GM12864 (cell line): ENCODE measurements at places on chromosomes 7 and 10.

DNA sequence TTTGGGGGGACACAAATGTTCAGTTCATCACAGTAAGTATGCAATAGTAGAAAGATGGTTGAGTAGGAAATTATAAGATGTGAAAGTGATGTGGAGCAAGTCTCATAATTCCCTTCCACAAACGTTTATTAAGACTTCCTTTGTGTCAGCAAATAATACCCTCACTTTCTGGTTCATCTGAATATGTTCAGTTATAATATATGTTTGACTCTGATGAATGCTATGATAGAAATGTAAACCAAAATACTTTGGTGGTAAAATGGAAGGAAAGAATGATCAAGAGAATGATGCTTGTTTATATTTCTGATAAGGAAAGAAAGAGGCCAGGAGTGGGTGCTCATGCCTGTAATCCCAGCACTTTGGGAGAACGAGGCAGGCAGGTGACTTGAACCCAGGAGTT lies 111.7 kb upstream of the PLXDC2 start:
- no peak for DNase-seq

GRCh38 chr7:7761974-7762779 lies 43.8 kb upstream of the RPA3 start:
- DNase-seq = no peak

GRCh38 chr10:63681993-63682697 lies 160.9 kb downstream of the REEP3 start:
- DNase-seq = no peak

DNA sequence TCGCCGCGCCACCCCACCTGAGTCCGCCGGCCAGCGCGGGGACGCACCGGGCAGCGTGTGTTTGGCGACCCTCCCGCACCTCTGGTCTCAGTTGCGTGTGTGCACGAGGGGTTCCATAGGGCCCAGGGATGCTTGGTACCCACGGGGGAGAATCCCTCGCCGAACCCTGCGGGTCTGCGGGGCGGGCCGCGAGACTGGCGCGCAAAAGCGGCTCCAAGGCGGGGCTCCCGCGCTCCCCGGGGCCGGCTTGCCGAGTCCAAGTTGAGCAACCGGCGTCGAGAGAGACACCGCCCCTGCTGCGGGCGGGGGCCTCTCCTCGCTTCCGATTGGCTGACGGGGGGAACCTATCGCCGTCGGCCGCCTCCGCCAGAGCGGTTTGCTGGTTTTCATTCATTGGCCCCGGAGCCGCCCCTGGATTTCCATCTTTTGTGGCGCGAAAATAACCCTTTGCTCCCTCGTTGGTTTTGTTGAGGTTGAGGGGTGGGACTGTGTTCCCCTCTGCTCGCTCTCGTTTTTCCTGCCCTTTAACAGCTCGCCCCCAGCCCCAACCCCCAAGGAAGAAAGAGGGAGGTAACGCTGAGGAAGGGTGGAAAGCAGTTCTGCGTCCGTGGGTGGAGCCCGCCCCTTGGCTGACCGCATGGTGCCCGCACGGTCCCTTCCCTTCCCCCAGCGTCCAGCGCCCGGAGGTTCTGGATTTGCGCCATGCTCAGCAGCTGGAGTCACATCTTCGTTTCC lies 4.0 kb upstream of the IGF2BP3 start:
- DNase-seq = peak; percentile 91

DNA sequence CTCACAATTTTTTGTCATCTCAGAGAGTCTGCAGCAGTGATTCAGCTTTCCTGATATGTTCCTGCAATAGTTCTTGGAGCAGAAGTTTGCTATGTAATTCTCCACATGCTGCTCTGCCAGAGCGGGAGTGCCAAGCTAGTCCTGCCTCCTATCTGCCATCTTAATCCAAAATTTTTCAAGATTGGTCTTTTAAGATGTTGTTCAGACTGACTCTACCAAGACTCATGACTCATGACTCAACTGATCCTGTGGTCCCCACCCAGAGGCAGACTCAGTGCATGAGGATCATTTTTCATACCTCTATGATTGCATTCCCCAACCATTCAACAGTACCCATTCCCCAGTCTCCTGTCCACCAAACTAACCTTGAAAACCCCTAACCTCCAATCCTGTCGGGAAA lies 470.8 kb downstream of the INHBA start:
- no peak for DNase-seq

DNA sequence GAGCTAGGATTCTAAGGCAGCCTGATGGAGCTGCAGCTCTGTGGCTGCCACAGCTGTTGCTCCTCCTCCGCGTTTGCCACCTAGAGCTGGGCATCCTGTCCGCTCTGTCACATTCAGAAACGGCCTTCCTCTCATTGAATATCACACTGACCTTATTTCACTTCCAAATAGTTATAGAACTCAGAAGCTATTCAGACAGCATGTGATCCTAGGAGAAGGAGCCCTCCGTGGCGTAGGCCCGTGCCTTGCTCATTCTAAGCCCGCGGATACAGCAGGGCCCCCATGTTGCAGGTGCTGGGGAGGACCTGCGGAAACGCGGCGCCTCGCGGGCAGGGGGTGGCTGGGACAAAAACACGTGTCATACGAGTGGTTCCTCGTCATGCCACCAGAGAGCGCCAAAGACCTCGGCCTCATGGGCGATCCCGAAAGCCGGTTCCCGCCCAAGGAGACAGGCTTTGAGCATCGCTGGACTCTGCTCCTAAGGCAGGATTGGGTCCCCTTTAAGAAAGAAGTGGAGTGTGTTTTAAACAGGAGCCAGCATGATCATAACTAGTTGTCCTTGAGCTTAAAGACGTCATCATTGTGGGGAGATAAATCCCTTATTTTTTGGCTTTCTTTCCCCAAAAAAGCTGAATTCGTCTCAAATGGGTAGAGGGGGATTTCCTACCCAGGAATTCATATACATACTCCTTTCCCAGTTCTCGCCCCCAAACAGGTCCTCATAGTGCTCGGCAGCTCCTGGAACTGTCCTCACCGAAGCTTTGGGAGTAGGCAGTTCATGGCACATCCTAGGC lies 17.9 kb upstream of the FIGNL1 start:
- DNase-seq = no peak

DNA sequence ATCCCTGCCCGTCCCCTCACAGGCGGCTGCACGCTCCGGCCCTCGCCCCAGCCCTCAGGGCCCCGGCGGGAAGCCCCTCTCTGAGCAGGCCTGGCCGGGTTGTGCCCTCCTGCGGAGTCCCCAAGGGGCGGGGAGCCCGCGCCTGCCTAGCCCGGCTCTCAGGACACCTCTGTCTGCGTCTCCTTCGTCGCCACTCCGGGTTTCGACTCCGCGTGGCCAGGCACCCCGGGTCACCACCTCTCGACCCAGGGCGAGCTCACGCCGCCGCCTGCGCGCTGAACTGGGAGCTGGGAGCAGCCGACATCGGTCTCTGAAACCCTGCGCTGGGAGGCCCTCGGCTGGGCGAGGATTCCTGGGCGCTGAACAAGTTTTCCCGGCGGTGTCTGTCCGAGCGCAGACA lies 6.2 kb upstream of the OGDHL start:
- DNase-seq = no peak

DNA sequence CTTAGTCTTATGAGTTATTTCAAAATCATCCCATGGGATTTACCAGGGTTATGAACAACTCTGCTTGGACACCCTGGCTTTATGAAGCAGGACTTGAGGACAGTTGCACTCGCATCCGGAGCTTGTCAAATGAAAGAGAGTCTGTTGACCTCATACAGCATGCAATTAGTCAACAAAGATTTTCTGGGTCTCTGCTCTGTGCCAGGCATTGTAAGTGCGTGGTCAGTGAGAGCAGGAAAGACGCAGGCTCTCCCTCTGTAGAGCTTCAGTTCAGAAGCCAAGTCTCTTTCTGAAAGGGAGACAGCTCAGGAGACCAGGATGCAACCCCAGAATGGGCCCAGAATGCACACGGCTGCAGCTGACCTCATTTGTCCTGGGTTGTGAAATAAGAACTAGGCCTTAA lies 45.5 kb upstream of the DMBT1 start:
- DNase-seq = no peak

DNA sequence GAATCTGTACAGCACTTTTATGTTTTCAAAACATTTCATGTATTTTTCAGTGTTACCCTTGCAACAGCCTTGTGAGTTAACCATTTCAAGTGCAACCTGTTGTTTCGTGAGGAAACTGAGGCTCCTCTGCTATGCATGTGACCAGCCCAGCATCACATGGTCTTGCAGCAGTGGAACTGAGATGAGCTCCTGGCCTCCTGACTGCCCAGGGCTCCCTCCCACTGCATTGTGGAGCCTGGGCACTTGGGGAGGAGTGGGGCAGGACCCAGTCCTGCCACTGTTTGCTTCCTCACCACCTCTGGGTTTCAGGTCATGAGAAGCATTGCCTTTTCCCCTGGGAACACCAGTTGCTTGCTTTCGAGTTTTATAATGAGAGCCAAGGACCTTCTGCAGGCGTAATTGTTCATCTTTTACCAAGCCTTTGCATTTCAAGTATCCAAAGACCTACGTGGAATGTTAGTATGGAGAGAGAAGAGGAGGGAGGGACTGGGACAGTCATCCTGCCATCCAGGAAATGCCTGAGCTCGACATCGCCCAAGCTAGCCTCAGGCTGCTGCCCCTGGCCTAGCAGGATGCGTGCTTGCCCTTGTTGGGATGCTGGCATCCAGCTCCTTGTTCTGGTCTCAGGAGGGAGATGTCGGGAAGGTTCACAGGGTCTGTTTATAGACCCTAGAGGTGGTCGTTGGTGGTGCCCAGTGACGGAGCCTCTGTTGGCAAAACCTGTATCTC lies 32.3 kb upstream of the BHLHA15 start:
- DNase-seq = no peak

- no peak for DNase-seq
Measured at GRCh38 chr7:150748376-150748775, 11.2 kb downstream of the GIMAP5 start.

DNA sequence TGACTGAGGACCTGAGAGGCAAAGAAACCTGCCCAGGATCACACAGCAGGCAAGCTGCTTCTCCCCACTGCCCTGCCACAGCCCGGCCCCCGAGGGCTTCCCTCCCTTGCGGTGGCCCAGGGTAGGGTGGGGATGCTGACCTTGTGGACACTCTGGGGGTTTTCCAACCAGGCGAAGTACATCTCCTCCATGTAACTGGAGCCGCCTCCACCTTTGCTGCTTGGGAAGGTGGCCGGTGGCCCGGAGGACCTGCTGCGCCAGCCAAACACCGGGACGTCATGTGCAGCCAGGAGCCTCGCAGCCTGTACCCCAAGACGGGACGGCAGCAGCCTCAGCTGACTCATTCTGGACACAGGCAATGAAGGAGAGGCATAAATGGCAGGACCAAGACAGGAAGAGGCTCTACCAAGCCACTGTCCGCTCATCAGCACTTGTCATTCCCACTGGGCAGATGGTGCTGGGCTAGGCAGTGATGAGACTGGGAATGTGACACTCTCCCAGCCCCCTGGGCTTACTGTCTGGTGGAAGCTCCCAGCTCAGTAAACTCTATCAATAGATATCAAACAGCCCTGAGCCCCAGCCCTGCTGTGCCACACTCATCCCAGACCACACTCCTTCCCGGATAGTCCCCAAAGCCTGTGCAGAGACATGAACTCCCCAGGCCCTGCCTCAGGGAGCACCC lies 3.7 kb downstream of the OGDHL start:
- no peak for DNase-seq

DNA sequence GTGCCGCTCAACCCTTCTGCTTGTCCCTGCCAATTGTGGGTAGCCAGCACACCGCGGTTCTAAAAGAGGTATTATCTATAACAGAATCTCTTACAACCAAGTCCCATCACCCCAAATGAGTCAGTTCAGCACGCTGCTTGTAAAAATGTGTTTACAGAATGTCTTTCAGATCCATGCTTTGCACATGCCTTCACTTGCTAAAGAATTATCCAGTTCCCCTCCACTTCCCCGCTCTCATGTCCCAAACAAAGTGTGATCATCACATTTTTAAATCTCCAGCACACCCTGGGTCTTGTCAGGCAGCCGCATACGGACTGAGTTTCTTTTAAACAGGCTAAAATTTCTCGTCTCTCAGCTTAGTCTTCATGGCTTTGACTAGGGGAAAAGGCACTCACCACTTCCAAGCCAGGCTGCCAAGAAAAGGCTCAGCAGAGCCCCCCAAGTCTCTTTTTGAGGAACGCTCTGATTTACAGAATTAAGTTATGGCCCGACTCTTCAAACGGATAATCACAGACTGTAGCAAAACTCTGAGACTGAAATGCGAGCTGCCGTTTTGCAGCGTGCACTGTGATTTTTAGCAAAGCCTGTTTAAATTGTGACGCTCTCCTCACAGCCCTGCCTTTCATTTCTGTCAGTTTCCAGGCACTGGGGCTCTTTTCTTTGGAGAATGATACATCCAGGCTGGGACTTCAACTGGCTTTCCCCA lies 29.8 kb upstream of the FGFR2 start:
- DNase-seq = no peak

DNA sequence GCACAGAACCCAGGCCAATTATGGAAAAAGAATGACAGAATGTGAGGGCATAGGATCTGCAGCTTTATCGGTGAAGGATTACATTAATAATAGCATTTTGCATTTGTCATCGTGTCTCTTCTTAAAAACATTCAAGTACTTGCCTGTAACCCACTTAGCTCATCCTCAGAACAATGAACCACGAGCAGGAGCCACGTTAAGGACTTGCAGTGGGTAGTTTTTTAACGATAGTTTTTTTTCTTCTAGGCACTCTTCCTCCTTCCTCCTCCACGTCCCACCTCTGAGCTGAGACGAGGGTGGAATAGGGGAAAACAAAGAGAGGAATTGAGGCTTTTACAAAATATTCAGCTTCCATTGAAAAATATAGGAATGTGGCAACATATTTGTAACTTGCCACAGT lies 27.1 kb downstream of the CDHR3 start:
- no peak for DNase-seq

DNA sequence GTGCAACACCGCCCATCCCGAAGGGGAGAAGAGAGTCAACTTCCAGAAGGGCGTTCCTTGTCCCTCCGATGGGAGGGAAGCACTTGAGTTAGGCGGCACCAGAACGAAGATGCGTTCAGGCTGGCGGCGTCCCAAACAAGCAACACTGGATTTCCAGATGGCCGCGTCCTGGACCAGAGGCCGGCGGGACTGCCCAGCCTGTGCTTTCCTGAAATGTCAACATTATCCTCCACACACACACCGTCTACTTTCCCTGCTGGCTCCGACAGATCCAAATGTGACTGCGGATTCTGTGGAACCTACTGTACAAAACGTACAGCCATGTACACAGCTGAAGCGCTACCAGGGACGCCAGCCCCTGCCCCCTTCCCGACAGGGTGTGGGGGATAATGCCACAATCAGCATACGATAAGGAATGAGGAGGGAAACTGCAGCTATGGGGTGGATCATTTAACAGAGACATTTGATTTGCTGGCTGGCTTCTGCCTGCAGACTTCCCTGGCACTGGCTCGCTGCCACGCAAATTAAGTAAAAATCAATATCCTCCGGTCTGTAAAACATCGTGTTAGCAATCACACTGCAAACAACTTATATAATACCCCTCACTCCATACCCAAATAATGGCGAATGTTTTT lies 82.1 kb downstream of the ZRANB1 start:
- no peak for DNase-seq
